Activated naive CD4-positive, alpha-beta T cell (primary cell): ENCODE measurements at places on chromosomes 13 and 19.

DNA sequence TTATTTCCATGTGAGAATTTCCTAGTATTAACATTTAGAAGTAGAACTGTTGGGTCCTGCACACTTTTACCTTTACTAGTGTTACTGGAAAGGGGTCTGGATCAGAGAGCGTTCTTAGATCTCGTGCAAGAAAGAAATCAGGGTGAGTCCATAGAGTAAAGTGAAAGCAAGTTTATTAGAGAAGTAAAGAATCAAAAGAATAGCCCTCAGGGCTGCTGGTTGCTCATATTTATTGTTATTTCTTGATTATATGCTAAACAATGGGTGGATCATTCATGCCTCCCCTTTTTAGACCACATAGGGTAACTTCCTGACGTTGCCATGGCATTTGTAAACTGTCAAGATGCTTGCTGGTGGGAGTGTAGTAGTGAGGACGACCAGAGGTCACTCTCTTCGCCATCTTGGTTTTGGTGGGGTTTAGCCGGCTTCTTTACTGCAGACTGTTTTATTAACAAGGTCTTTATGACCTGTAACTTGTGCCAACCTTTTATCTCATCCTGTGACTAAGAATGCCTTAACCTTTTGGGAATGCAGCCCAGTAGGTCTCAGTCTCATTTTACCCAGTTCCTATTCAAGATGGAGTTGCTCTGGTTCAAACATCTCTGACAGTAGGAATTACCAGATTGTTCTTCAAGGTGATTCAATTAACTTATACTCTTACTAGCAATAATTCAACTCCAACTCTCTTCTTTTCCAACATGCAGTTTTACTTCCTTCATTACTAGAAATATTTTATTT is 27.4 kb downstream of the NDFIP2 start:
- no peak for DNase-seq

DNA sequence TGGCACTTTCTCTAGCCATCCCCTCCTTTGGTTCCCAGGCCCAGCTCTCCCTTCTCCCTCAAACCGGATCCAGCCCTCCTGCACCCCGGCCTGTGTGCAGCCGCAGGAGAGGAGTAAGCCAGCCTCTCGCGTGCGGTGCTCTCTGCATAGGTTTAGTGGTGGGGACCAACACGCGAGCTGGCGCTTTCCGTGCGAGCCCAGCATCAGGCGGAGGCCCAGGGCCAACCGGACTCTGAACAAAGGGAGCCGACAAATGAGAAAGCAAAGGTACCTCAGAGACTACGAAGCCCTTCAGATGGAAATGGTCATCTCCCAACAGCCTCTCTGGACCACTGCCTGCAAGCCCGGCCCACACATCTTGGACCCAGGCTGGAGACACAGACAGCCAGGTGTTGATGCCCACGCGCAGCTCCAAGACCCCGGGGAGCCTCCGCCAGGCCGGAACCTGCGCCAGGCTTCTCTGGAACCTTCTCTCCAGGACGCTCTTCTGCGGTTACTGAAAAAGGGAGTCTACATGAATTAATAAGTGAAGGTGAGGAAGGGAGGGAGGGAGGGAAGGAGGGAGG is 16.5 kb upstream of the LATS2 start:
- DNase-seq, result no peak

DNA sequence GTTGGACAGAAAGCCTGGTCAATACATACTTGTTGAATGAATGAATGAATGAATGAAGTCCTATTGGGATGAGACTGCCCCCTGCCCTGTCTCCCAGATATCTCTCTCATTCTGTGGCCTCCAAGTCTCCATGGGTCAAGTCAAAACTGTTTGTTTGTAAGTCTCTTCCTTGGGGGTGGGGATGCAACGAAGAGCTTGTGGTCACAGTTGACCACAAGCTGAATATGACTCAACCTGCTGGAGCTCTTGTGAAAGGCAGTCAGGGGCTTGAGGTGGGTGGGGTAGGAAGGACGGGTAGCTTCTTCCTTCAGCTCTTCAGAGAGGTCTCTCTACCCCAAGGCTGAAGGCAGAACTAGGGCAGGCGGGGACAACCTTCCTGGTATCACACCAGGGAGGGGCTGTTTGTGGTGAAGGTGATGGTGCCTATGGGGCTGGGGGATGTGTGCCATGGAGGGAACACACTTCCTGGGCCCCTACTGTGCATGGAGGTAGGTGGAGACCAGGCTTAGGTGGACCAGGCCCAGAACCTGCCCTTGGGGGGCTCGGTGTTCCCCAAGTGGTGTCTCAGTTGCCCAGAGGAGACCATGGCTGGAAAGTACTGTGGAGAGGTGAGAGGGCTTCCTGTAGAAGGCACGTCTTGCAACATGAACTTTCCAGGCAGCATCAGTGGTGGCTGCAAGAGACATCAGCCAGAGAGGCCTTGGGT is 8.0 kb downstream of the MYO1F start:
- DNase-seq, result peak; percentile 30

DNA sequence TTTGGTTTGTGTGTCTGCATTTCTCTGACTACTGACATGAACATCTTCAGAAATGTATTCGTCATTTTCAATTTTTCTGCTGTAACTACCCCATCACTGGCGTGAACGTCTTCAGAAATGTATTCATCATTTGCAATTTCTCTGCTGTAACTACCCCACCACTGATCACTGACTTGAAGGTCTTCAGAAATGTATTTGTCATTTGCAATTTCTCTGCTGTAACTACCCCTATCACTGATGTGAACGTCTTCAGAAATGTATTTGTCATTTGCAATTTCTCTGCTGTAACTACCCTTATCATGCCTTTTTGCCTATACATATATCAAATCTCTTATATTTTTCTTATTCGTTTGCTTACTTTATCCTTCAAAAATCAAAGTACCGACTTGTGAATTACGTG is 274.0 kb downstream of the EFNB2 start:
- no peak for DNase-seq

DNA sequence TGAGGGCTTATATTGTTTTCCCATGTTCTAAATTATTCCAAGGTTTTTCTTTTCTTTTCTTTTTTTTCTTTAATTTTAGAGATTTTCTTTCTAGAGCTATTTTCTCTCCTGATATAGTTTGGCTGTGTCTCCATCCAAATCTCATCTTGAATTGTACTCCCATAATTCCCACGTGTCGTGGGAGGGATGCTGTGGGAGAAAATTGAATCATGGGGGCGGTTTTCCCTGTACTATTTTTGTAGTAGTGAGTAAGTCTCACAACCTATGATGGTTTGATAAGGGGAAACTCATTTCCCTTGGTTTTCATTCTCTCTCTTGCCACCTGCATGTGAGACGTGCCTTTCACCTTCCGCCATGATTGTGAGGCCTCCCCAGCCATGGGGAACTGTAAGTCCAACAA is 1906.4 kb upstream of the PRR20A start:
- no peak for DNase-seq

DNA sequence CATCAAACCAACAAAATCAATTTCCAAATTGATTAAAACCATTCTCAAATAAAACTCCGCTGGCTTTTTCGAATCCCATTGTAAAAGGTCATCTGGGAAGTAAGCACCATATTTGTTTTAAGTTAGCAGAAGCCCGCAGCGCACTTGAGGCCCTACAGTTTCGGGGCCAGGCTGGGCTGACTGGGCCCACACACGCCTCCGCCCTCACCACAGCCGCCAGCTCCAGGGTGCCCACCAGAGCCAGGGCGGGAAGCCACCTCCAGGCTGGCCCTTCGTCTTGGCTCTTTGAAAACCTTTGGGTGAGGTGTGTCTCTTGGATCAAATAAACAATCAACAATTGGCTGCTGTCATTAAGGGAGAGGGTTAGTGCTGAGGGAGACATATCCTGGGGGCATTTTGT is 133.3 kb downstream of the SOX1 start:
- no peak for DNase-seq

GRCh38 chr19:28247243-28247642 is 965.7 kb downstream of the UQCRFS1 start:
- no peak for DNase-seq

GRCh38 chr13:66830940-66831716 is 399.0 kb downstream of the PCDH9 start:
- DNase-seq, result no peak
